Ascending aorta (tissue), 2 donors: ENCODE measurements at places on chromosomes 1 and 21. TPM values are rescaled to one million over a fixed set of nuclear protein-coding genes. Genes with fewer than 3 reads are reported as not detected.
A peak's percentile ranks its signal among the peaks of the same experiment; 100 is the strongest.

DNA sequence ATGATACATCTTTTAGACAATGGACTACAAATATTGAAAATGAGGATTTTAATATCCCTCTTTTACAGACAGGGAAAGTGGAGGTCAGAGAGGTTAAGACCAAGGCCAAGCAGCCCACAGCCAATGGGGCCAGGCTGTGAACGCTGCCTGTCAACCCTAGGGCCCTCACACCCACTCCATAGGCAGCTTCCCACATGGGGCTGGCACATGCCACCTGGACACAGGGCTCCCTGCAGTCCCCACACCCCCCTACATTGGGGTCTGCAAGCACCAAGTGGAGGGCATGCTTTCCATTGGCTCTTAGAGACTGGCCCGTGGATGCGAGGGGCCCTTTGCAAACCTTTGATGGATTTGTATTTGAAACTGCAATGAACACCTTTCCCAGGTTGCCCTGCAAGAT lies 348.5 kb upstream of the VAMP3 start:
- peak; percentile 16 for DNase-seq

DNA sequence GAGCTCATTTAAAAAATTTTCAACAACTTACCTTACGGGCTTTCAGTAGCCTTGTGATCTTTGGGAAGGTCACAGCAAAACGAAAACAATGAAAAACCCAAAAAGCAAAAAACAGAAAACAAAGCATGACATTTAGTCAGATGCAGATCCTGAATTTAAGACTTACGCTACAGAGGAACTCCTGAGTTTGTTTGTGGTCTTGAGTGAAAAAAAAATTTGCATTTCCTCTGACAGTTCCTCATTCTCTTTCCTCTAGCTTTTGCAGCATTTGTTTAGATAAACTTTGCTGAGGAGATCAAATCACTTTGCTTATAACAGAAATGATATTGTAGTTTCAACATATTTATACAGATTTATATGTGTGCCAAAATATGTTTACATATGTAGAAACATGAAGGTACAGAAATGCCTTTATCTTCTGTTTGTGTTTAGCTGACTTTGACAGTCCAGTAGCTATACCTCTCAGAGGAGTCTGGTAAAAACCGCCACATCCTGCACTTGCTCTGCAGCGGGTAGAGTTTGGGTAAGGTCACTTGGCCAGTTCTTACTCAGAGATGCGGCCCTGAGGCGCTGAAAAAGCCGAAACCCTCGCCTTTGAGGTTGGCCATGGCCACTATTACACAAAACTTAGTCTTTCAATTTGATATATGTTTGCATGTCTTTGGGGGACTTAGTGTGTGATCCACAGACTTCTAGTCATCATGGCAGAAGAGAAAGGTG lies 142.5 kb downstream of the TNR start:
- DNase-seq, result no peak

- no peak for DNase-seq
These were observed 1.4 kb downstream of the PEA15 start for GRCh38 chr1:160206421-160207117.

Gene LYPD8
- not detected for total RNA-seq

- no peak for DNase-seq
These were observed 169.6 kb downstream of the TGFB2 start for GRCh38 chr1:218514689-218515088.

Gene FDPS
- 51.7 TPM for total RNA-seq

DNA sequence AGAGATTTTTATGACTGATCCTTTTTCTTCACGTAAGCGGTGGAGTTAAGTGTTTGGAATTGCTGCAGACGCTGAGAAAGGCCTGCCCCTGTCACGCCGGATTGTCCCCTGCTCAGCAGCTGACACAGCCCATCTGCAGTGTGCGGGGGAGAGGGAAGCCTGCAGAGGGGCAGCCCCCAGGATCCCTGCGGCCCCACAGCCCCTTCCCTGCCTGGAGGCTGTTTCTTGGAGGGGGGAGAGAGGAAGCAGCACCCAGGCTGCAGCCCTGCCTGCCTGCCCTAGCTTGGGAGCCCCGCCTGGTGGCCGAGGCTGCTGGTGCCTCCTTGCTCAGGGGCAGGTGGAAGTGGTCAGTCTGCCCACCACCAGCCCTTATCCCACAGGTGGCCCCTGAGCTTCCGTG lies 50.7 kb downstream of the PRDM16 start:
- DNase-seq, result no peak

Gene LINGO4
- total RNA-seq, result not detected

Gene G0S2
- 15.1 TPM for total RNA-seq

Gene AMPD1
- total RNA-seq, result not detected

- DNase-seq, result no peak
These were observed 113.9 kb upstream of the USP24 start for GRCh38 chr1:55329091-55329490.

Gene MYOM3
- 1.2 TPM for total RNA-seq

- DNase-seq, result peak; percentile 57
These were observed 2.3 kb upstream of the RIPK4 start for GRCh38 chr21:41769111-41769510.

GRCh38 chr1:16921391-16922185 lies at the start of gene CROCC:
Gene CROCC (plus strand): TSS chr1:16921931. CDS start chr1:16922019, 88 bp downstream.
- DNase-seq, result no peak

Gene MYOCOS
- total RNA-seq, result not detected

GRCh38 chr1:110636149-110636935 lies 30.2 kb upstream of the KCNA2 start:
- no peak for DNase-seq

DNA sequence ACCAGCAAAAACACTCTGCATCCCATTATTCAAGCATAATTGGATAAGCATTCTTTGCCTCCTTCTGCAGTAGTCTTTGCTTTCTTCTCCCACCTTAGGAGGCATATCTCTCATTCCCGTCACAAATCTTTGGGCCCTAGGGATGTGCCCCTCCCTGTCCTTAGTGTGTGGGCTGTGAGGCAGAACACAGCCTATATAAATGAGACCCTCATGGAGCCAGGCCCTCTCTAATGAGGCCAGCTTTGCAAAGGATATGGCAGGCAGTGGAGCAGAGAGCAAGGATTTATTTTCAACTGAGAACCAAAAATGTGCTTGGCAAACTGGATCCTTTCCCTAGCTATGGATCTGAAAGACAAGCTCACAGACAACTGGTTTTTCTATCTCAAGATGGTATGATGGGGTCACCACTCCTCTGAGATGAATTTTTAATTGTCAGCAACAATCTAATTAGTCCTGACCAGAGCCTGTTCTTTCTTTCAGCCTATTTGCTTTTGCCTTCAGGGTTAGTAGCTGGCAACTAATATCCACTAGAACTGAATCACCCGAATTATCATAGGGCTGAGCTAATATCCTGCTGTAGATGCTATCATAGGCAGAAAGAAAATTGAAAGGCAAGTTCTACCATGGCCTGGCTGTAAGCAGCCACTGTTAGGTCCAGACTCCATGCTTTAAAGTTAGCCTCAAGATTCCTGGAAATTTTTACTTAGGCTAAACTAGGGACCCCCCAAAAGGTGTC lies 134.2 kb downstream of the SYT2 start:
- no peak for DNase-seq

- no peak for DNase-seq
These were observed 172.2 kb upstream of the UBE2U start for GRCh38 chr1:64031236-64031635.

- DNase-seq, result no peak
These were observed 42.1 kb downstream of the CAMK2N1 start for GRCh38 chr1:20443703-20444586.

- DNase-seq, result no peak
These were observed 43.3 kb upstream of the FCRL4 start for GRCh38 chr1:157641177-157641576.

- no peak for DNase-seq
These were observed 50.0 kb upstream of the COL18A1 start for GRCh38 chr21:45354970-45355369.

- DNase-seq, result no peak
These were observed 42.4 kb downstream of the FNBP1L start for GRCh38 chr1:93490357-93490756.

DNA sequence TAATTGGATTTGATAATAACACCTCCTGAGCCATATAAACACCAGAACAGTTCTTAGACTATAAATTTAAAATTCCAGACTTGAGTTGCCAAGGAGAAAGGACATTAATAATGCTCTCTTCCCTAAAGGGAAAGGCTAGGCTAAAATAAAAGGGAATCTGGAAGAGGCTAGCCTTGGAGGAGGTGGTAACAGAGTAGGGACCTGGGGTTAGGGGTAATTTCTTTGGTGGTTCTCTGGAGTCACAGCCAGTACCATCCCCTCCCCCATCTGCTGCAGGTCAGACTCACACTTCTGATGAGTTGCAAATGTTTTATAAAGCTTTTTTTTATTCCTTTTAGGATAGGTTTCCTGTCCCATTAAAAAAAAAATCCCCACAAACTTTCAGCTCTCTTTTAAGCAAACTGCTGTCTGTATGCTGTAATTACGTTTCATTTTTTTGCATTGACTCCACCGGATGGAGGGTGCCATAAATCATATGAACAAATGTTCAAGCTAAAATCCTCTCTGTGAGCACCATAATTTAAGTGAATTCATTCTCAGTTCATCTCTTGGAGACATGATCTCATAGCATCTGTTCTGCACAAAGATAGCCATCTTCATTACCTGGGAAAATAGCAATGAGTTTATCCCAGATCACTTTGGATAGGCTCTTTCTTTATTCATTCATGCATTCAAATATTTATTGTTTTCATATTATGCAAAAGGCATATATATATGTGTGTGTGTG lies 379.6 kb downstream of the TTLL7 start:
- no peak for DNase-seq

- peak; percentile 81 for DNase-seq
These were observed at the start of gene NBL1 for GRCh38 chr1:19643602-19644394. Gene NBL1 (plus strand): TSS chr1:19644311. CDS start chr1:19655031, 10,720 bp downstream.

DNA sequence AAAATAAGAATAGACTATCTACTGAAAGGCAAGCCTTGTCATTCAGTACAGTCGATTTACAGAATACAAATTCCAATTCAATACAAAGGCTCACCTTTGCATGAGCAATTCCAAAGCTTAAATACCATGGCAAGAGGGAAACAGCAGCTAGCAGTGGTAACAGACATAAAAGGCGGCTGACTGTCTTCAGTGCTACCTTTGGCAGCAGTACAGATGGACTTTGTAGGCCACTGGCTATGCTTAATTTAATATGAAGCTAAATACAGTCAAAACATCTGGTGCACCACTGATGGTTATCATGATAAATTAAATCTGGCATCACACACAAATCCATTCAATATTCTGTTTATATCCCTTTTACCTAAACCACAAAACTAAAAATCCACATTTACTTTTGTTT lies 62.4 kb downstream of the RERE start:
- no peak for DNase-seq

- no peak for DNase-seq
These were observed 41.1 kb downstream of the NGF start for GRCh38 chr1:115296981-115297380.

DNA sequence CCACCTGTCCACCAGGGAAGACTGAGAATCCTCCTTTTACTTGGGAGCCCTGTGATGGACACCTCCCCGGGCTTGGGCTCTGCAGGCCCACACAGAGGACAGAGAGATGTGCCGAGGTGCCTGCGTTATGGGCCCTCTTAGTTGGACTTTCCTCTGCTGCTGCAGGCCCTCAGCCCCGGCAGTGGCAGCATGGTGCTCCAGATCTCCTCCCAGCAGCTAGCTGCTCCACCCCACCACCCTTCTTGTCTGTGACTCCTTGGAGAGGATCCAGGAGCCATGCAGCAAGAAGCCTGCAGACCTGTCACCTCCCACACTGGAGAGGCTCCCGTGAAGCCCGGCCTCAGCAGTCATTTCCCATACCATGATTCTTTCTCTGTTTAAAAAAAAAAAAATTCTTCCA lies 27.4 kb downstream of the PHGDH start:
- no peak for DNase-seq

- DNase-seq, result peak; percentile 87
These were observed 156.7 kb downstream of the NR5A2 start for GRCh38 chr1:200184196-200184595.

DNA sequence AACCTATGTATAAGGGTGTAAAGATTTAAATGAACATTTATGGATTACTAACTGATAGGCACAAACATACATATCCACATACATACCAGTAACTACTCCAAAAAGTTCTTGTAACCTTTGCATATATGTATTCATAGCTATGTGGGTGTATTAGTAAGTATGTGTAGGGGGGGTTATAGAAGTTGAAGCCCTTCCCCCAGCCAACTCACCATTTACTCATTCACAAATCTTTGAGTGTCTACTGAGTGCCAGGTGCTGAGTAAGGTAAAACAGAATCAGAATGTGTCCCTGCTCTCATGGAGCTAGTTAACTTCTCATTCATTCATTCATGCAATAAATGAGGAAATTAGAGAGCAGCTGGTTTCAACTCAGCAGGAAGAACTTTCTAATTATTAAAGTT lies 1.3 kb downstream of the C1orf146 start:
- DNase-seq, result no peak

DNA sequence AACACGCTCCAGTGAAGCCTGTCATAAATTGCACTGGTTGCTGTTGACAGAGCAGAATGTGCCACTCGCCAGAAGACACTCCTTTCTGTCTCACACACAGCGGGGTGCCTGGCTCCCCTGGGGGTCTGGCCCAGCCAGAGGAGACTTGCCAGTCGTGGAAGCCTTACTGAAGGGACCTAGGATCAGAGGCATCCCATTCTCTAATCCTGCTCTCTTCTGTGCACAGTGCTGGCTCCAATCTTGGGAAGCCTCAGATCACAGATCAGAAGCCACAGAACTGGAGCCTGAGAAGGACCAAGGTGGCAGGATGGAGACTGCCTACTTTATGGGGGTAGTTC lies 1.4 kb downstream of the SLC9A1 start:
- DNase-seq, result no peak

- DNase-seq, result no peak
These were observed 69.0 kb upstream of the RAVER2 start for GRCh38 chr1:64675718-64676345.

Gene SDC3
- total RNA-seq, result 51.9 TPM

GRCh38 chr21:45250914-45251634 lies 36.6 kb downstream of the POFUT2 start:
- no peak for DNase-seq

DNA sequence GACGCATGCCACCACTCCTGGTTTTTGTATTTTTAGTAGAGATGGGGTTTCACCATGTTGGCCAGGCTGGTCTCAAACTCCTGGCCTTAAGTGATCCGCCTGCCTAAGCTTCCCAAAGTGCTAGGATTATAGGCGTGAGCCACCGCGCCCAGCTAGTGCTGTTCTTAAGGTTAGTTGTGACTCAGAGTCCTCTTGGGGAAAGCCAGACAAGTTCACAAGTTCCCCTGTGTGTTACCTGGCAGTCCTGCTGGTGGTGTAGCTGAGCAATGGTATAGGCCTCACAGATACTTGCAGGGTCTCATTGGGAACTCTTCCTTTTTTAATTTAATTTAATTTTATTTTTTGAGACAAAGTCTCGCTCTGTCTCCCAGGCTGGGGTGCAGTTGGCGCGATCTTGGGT lies 10.6 kb downstream of the CFAP126 start:
- no peak for DNase-seq

GRCh38 chr1:12617511-12617900 lies 504 bp downstream of the DHRS3 start:
- no peak for DNase-seq
